GM18507 (cell line): ENCODE measurements at places on chromosomes 2 and 18.

DNA sequence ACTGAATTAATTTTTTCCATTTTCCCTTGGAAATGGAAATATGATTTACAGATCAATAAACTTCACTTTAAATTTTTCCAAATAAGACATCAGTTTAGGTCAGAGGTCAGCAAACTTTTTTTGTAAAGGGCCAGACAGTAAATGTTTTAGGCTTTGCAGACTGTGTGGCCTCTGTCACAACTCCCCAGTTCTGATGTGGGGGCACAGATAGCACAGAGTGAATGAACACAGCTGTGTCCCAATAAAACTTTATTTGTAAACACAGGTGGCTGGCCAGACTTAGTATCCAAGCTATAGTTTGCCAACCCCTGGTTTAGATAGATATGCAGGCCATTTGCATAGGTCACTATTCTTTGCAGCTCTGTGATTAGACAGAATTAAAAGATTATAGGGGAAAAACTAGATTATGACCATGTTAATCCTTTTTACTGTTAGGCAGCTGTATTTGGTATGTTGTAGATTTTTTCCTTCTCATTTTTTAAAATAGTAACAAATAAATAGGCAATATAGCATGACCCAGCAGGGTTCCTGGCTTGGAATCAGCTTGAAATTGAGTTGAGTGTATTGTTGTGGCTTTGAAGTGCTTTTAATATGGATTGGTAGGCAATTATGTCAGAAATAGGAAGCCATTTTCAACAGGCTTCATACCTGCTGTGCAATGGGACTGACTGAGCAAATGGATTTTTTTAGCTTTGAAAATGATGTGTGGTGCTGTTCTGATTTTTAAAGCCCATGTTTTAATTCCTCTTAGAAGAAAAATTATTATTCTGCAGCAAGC lies 59.7 kb downstream of the WDSUB1 start:
- DNase-seq = no peak

DNA sequence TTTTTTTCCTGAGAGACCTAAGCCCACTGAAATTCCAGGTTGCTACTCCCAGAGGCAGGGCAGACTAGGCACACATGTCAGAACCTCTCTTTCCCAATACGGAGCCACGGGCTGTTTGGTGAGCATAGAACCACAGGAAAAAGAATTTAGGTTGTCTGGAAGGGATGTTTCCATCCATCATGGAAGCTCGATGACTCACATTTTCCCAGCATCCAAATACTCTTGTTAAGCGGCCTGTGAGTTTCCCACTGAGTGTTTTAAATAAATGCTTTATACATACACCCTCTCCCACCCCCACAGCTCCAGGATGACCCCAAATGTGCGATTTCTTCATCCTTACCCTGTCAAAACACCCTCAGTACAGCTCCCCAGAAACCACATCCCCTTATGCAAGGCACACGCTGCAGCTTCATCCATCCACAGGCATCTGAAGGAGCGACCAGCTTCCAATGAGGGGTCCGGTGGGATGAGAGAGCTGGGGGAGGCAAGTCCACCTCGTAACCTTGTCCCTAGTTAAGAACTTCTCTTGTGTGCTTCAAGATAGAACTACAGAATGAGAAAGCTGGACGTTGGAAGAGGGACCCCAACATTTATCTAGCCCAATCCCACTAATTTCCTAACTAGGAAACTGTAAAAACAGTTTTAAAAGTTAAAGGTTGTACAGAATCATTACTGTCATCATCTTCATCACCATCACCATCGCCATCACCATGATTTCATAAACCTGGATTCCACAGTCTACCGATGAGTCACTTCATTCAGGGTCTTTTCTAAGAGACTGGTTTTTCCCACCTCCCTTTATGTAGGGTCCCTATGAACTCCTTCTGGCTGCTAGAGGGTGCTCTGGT lies 63.5 kb upstream of the FZD7 start:
- no peak for DNase-seq

DNA sequence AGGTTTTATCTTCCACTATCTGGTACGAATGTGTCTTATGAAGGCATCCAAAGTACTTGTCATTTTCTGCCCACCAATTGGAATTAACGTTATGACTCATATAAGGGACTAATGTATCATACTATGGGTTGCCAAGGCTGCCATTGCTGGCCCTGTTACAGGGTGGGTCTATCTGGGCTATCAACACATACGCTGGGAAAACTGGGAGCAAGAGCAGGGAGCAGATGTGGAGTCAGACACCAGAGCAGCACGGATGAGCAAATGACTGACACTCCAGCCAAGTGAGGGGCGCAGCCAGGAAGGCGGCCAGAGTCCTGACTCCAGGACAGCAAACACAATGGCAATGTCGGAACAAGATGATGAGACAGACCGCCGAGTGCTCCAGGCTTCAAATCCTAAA lies 145.9 kb downstream of the COPS8 start:
- DNase-seq = no peak

- DNase-seq = no peak
Observed at GRCh38 chr2:11976073-11976472, 229.6 kb downstream of the LPIN1 start.

DNA sequence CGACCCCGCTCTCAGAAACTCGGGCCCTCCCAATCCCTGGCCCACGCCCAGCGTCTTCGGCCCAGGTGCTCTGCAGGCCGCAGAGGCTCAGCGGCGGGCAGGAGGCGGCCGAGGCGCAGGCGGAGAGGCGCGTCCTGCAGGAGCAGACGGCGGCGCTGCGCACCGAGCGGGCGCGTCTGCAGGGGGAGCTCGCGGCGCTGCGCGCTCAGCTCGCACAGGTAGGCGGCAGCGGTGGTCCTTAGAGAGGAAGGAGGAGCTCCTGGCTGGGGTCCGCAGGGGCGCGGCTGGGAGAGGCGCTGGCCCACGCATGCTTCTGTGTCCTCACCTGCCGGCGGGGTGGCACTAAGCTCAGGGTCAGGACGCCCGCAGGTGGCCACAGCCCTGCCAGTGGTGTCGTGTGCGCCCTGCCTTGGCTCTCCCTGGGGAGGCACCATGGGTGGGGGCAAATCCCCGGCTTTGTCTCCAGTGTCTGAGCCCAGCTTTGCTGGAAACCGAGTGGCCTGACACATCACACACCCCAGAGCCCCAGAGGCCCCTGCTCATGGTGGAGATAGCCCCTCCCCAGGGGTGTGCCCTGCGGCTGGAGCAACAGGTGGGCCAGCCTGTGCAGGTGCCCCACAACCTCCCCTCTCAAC lies 14.9 kb upstream of the SNED1 start:
- no peak for DNase-seq

- DNase-seq = no peak
Observed at GRCh38 chr2:70994009-70994698, 519 bp downstream of the TEX261 start.

DNA sequence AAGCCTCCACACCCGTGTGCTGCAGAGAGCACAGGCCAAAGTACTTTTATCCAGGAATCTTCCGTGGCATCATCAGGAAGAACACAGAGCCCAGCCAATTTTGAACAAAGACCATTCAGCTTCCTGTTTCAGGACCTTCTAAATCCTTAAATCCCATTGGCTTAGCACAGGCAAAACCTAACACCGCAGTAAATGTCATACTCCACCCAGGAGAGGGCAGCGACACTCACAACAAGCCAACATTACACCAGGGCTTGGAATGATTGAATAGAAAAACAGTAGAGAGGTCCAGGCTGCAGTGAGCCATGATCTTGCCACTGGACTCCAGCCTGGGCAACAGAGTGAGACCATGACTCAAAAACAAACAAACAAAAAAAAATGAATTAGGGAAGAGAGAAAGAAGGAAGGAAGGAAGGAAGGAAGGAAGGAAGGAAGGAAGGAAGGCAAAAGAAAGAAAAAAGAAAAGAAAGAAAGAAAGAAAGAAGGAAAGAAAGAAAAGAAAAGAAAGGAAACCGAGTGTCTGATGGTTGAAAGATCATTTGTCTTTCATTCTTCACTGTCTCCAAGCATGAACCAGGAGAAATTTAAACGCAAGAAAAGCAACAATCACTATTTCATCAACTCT lies 144.6 kb upstream of the SATB2 start:
- DNase-seq = no peak

GRCh38 chr2:9115229-9115628 lies 91.4 kb upstream of the ASAP2 start:
- no peak for DNase-seq

GRCh38 chr2:36322108-36322507 lies 33.5 kb upstream of the CRIM1 start:
- no peak for DNase-seq

DNA sequence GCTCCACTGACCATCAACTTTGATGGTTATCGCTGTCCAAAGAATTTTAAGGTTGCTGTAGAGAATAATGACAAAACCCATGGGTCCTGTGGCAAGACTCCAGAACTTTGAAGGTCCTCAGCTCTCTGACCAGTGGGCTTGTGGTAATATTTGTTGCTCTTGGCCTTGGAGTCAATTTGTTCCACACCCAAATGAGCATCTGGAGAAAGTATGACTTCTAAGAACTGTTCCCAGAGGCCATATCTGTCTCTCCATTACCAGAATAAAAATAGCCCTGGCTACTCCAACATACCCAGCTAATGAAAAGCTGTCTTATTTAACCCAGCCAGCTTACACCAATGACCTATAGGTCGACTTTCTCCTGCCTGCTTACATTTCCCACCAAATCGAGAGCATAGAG lies 466.4 kb downstream of the MEIS1 start:
- DNase-seq = no peak

DNA sequence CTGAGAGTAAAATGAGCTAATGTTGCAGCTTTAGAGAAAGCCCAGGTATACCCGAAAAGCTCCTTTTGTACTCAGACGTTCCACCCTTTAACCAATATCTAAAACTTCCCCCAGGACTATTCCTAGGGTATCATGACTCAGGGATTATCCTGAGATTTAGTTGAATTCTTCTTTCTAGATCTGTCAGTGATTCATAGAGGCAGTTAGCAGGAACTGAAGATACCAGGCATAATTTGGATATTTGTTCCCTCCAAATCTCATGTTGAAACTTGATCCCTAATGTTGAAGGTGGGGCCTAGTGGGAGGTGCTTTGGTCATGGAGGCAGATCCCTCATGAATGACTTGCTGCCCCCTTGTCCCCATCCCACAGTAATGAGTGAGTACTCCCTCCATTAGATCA lies 161.2 kb upstream of the LRP1B start:
- no peak for DNase-seq

DNA sequence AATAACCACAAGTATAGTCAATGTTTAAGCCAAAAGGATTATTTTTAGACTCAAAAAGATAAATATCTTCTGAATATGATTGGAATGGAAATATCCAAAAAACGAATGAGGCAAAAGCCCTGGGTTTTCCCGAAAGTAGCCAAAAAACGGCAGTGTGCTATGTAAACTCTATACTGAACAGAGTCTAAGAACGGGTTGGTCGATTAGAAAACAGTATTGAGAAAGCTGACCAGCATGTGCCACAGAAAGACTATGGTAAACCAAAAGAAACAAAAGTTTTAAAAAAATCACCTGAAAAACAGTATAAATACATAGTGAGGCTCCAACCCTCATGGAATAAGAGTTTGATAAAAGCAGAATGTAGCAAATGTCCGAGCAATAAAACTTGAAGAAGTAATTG lies 92.0 kb upstream of the DLGAP1 start:
- no peak for DNase-seq

- DNase-seq = no peak
Observed at GRCh38 chr2:117631152-117631945, 183.1 kb upstream of the DDX18 start.

DNA sequence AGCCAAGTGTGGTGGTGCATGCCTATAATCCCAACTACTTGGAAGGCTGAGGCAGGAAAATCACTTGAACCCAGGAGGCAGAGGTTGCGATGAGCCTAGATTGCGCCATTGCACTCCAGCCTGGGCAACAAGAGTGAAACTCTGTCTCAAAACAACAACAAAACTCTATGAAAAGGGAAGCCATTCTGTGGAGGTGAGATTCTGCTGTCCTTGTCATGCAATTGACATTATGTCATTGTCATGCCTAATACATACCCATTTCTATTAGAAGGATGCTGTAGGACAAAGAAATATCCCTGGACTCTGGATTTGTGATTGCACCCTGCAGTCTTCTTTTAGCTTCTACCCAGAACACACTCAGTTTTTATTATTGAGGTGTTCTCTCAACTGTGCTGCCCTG lies 8.6 kb downstream of the RASGRP3 start:
- no peak for DNase-seq

- no peak for DNase-seq
Observed at GRCh38 chr2:118878531-118879149, 31.2 kb upstream of the EN1 start.

DNA sequence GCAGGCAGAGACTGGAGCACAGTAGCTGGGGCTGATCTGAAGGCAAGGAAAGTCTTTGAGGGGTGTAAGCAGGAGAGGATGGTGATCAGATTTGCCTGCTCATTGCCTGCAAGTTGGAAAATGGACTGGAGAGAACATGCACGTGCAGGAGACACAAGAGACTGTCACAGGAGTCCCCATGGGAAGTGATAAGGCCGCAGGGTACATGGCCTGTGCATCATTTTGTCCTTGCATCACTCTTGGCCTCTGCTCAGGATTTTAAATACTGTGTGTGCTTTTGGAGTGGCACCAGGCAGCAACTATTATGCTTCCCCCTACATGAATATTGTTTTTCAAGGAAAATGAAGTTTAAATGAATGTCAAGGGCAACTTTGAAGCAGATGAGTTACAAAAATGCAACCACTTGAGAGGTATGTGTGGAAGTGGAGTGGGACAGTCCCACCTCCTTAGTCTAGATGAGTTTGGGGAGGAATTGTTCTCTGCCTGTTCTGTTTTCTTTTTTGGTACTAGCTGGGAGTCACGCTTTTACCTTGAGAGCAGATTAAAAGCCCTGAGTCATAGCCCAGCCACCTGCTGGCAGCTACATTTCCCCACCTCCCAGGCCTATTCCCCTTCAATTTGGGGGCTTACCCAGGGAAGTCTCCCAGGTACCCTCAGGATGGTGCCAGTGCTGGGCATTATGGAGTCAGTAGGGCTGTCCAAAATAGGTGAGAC lies 19.3 kb downstream of the MAPK4 start:
- DNase-seq = no peak

- no peak for DNase-seq
Observed at GRCh38 chr2:228535396-228535795, 353.9 kb upstream of the SPHKAP start.

GRCh38 chr2:144003460-144004075 lies 516.4 kb downstream of the ZEB2 start:
- DNase-seq = no peak

- DNase-seq = no peak
Observed at GRCh38 chr2:12071318-12071717, 324.9 kb downstream of the LPIN1 start.

- DNase-seq = no peak
Observed at GRCh38 chr18:35671966-35672603, 90.5 kb downstream of the GALNT1 start.

DNA sequence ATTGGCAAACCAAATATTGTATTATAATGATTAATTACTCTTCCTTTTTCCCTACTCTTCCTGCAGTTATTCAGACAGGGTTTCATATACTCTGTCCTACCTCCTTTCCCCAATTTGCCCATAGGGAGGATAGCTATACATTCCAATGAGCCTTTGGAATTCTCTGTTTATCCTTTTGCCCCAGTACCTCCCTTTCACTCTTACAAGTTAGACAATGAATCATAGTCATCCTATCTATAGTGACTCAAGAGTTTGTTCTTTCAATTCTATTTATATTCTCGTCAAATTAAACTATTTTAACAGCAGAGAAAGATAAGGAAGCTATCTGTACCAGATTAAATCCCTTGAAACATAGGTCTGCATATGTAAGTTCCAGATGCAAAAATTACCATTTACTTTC lies 437.5 kb downstream of the NR4A2 start:
- DNase-seq = no peak

GRCh38 chr2:215667585-215668377 lies 231.9 kb upstream of the FN1 start:
- DNase-seq = no peak

GRCh38 chr18:57802213-57803102 lies 657 bp downstream of the ATP8B1 start:
- no peak for DNase-seq

GRCh38 chr2:226791056-226791486 lies 8.5 kb downstream of the IRS1 start:
- DNase-seq = no peak
